Activated T-helper 9 cell treated with anti-CD3 and anti-CD28 coated beads, Interleukin-2, amount 50 U/mL, for 16 hours (primary cell): ENCODE measurements at places on chromosomes 12 and 14.

GRCh38 chr12:51973560-51973959, 22.1 kb downstream of the ACVR1B start:
- DNase-seq, result no peak

DNA sequence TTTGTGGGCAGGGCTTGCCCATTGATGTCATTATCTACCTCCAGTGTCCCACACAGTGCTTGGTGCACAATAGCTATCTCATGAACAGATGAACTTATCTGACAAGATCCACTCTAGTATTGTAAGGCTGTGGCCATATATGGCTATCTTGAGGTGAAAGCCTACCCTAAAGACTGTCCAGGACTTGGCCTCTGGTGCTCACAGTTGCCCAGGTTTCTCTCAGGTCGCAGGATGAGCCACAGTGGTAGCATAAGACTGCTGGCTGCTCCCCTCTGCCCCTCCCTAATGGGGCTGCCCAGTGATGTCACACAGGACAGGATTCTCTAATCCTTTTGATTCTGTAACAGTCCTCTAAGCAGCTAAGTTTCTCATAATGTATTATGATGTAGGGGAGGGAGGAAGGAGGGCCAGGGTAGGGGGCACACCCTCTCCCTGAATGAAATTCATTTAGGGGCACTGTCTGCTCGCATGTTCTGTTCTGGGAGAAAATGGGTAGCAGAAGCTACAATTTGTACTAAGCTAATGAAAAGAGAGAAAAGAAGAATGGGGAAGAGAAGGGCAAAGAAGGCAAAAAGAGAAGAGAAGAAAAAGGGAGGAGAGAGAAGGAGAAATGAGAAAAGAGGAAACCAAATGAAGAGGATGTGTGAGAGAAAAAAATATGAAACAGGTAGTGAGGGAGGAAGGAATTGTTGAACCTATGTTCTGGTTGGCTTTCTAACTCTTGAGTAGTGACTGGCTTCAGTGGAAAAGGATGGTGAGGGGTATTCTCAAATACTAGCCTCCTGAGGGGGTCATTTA, 3.4 kb upstream of the PPM1A start:
- DNase-seq, result no peak

- DNase-seq, result no peak
Measured at GRCh38 chr12:110123919-110124268, 263 bp upstream of the IFT81 start.

DNA sequence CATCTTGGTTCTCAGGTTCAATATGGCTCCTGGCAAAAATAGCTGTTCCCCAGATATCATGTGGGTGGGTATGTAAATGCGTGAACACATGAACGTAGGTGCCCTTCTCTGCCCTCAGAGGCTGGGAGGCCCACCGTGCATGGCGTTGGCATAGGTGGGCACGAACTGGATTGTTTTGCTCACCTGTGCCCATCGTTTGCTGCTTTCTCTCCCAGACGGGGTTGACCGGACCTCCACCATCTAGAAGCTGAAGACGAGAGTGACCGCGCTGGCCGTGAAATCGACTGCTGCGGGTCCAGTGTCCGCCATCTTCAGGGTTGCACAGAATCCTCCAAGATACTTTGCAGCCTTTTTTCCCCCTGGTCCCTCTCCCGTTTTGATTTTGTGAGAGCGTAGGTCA, 113.9 kb downstream of the GCH1 start:
- no peak for DNase-seq

DNA sequence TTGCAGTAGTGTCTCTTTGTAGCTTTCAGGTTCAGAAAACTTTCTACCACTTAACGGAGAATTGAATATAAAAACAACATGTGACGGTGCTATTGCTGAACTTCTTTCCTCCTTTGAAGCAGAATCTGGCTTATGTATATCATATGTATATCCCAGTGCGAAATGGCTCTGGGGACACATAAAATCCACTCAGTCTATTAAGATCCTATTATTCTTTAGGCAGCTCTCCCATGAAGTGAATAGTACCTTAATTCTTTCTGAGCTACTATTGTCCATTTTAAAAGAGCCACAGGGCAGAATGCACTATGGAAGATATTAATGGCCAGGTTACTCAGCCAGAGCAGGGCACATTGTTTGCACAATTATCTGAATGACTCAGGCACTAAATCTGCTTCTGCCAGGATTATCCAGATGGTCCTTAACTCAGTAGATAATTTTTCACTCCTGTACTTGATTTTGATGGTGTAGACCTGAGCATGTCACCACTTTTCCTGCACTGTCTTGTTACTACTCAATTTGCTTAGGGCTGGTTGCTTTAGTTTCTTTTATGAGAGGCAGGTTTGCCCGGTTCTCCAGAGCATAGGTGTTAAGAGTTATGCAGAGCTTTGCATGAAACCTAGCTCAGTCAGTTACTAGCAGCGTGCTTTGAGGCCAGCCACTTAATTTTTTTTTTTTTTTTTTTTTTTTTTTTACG, 5.5 kb downstream of the CNTN1 start:
- DNase-seq, result no peak

- DNase-seq, result no peak
Measured at GRCh38 chr12:71061451-71061850, 96.3 kb downstream of the TSPAN8 start.

DNA sequence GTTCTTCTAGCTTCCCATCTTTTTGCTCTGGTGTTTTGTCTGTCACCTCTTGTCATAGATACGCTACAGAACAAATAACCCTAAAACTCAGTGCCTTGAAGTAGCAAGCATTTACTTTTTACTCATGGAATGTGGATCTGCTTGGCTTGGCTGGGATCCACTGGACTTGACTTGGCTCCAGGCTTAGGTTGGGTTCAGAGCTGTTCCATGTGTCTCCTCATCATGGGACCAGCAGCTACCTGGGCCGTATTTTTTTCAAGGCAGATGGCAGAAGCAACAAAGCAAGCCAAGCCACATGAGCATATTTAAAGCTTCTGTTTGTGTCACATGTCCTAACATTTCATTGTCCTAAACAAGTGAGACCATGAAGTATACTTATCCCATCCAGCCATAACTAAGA, 48.7 kb upstream of the ATF1 start:
- no peak for DNase-seq

DNA sequence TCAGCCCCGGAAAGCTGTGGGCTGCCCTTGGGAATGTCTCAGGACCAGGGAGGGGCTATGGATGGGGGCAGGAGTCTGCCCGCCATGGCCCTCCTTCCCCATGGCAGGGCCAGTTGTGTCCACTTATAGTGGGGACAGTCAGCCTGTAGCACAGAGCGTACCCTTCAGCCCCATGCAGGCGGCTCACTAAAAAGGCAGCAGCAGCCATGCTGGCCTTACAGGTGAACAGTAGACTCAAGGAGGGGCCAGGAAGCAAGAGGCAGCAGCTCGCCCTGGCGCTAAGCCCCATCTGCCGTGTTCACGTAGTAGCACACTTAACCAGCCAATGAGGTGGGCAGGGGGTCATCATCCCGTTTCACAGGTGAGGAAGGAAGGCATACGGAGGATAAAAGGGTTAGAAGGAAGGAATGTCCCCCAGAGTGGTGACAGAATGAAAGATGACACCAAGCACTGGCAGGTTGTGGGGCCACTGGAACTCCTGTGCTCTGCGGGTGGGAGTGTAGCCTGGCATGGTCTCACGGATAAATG, 52.7 kb downstream of the FAM222A start:
- DNase-seq, result no peak

- no peak for DNase-seq
Measured at GRCh38 chr12:108879615-108880254, at the start of gene DAO. DAO (plus strand) TSS chr12:108880092; CDS start chr12:108885007, 4,915 bp downstream.

DNA sequence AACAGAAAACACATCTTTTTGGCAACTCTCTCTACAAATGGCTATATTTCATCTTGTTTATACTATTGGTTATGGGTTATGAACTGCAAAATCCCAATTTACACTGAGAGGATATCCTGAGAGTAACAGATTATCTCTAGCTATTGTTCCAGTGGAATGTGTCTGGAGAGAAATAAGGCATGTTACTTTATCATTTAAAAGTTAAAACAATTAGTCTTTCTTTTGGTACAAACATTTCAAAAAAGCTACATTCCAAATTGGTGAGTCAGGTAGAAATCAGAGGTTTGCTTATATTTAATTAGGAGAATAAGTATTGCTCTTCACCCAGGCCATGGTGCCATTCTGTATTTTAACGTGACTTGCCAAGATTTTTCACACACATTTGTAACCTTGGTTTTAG, 411.6 kb downstream of the CCER1 start:
- DNase-seq, result no peak

GRCh38 chr12:64946132-64946829, 121.8 kb downstream of the TBC1D30 start:
- no peak for DNase-seq

DNA sequence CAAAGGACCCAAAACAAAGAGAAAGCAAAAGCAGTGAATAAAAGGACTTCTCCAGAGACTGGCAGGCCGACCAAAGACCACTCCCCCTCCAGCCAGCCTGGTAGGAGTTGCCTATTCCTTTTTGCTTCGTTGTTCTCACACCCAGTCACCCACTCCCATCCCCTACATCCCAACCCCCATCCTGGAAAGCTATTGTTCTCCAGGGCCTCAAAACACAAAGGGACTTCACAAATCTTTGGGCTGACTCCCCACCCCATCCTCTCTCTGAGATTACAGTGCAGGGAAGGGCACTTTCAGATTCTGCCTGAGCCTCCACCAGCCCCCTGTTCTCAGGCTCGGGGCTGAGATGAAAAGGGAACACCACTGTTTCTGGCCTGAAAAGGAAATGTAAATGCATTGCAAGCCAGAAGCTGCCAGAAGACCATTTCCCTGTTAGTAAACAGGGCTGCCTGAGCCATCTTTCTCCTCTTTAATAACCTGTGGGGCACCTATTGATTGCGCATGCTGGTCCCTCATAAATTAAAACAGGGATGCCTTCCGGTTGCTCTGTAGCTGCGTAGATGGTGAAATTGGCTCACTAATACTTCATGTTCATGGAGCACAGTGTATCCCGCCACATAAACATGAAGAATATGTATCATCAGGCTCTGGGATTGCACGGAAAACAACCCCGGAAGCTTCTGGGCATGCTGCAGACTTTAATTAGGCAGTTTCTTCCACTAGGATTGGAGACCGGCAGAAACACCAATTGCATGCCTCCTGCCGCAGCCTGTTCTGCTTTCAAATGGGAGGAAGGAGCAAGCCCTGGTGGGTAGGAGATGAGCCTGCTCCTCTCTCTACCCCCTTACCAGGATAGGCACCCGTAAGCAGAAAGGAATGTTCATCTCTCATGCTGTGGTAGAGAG, 130.3 kb upstream of the FUT8 start:
- DNase-seq, result no peak

GRCh38 chr14:102523200-102523568, 13.6 kb upstream of the ANKRD9 start:
- DNase-seq, result no peak

- DNase-seq, result no peak
Measured at GRCh38 chr12:88227263-88227662, 85.2 kb downstream of the TMTC3 start.

DNA sequence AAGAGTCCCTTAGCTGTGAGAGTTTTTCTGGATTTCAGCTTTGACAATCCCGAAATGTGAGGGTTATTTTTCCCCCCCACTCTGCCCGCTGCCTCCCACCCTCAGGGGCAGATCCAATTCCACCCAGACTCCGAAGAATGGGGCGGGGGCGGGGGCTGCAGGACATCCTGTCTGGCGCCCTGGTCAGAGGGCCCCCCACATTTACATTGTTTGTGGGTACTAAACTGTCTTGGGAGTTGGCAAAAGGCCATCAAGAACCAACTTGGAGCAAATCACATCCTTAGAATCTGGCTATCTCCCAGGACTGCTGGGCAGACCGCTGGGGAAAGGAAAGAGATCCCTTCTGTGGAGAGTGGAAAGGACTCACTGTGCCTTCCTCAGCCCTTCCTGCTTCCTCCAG, 2.4 kb downstream of the EMP1 start:
- no peak for DNase-seq

DNA sequence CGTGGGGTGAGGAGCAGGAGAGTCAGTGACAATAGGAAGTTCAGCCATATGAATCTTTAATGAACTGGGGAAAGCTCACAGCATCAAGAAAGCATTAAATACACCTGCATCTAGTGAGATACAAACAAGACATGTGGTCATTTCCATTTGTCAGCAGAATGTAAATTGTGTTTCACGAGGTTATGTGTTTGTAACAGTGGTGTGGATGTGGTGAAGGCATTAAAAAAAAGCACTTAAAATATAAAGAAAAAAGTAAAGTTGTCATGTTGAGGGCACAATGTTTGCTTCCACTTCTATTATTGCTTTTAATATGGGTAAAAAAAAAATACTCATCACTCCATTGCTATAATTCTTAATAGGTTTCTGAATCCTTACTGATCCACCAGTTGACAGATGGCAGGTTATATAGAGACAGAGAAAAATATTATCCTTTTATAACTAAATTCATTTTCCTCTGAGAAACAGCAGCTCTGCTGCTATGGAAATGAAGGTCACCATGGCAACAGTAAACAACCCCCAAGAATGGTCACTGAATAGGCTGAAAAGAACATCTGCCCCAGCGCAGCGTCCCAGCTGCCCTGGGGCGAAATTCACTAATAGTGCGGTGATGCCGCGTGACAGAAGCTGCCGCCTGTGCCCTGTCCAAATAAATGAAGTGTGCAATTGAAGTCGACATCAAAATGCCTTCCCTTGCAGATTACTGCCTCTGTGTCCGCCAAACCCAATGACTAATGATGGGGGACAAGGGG, 226.1 kb downstream of the FOXN3 start:
- DNase-seq, result no peak

- DNase-seq, result no peak
Measured at GRCh38 chr12:127358888-127359287, 908.1 kb upstream of the TMEM132C start.

DNA sequence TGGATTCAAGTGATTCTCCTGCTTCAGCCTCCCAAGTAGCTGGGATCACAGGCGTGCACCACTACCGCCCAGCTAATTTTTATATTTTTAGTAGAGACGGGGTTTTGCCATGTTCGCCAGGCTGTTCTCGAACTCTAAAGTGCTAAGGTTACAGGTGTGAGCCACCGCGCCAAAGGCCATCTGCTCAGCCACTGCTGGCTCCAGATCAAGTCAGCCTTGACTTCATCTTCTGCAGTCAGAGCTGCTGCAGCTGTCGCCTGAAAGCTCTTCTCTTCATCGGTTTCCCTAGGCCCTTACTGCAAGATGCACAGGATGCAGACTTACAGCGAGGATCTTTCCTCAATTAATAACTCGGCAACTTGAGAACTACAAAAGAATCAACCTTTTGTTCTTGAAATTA, 66.8 kb downstream of the CLIP1 start:
- no peak for DNase-seq

- no peak for DNase-seq
Measured at GRCh38 chr12:118432812-118433545, 56.6 kb downstream of the SUDS3 start.

GRCh38 chr14:45212231-45212630, 40.8 kb downstream of the MIS18BP1 start:
- no peak for DNase-seq

DNA sequence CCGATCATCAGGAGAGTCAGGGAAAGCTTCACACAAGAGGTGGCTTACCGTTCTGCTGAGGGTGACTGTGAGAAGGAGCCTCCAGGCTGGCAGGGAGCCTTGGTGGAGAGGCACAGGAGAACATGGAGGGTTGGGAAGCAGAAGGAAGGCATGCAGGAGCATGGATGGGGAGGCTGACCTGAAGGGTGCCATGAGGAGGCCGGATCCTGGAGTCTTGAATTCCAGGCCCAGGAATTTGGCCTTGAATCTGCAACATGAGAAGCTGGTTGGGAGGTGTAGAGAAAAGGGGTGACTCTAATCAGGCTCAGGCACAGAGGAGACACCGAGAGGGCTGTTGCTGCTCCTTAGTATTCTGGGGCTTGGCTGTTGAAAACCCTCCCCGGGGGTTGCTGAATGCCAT, 130.2 kb downstream of the PELI2 start:
- DNase-seq, result no peak
